Activated T-helper 2 cell treated with anti-CD3 and anti-CD28 coated beads, Interferon-gamma antibody, Interleukin-2, Interleukin-4, amounts not matched to agents 10 μg/mL and 5 μg/mL and 100 μg/mL, durations not matched to agents 14 hours and 24 hours and 36 hours (primary cell): ENCODE measurements at places on chromosomes 3 and 15. TPM values are rescaled to one million over a fixed set of nuclear protein-coding genes. Genes with fewer than 3 reads are reported as not detected.

Gene CYP19A1
- total RNA-seq, result 1.5 and 2.3 TPM in 2 replicates

Gene COL6A6
- not detected in 2 replicates for total RNA-seq

Gene PARP14
- total RNA-seq, result 45.7 and 51.9 TPM in 2 replicates

Gene HRG
- not detected in 2 replicates for total RNA-seq
